ENCODE measurements at places on chromosomes 4 and X. TPM values are rescaled to one million over a fixed set of nuclear protein-coding genes. Genes with fewer than 3 reads are reported as not detected.

GAGE12H gene
- total RNA-seq = not detected

RBMXL3 gene
- not detected for total RNA-seq

ADGRG4 gene
- not detected for total RNA-seq

CFI gene
- total RNA-seq = 1.0 TPM

ARHGAP24 gene
- 4.8 TPM for total RNA-seq

ITGB1BP2 gene
- total RNA-seq = 0.71 TPM

PRRG3 gene
- total RNA-seq = not detected

CXorf65 gene
- not detected for total RNA-seq

TENM3 gene
- total RNA-seq = 1.4 TPM

KIT gene
- total RNA-seq = 0.02 TPM

COX7B2 gene
- not detected for total RNA-seq

RIPPLY1 gene
- total RNA-seq = not detected

TRIM61 gene
- not detected for total RNA-seq

FGD1 gene
- 6.9 TPM for total RNA-seq

CENPC gene
- total RNA-seq = 3.5 TPM

MAGEE1 gene
- 3.4 TPM for total RNA-seq

ZCCHC18 gene
- 0.02 TPM for total RNA-seq

MND1 gene
- total RNA-seq = 18.7 TPM

PDZD4 gene
- total RNA-seq = 4.0 TPM

SPANXA2 gene
- total RNA-seq = not detected

RADX gene
- 0.08 TPM for total RNA-seq

COQ2 gene
- total RNA-seq = 21.0 TPM

PFKFB1 gene
- not detected for total RNA-seq

LINC00632 gene
- 1.3 TPM for total RNA-seq

HSFX3 gene
- not detected for total RNA-seq

FGA gene
- 20.2 TPM for total RNA-seq

ZRSR2 gene
- 11.2 TPM for total RNA-seq

UGT2B10 gene
- not detected for total RNA-seq

TMA16 gene
- total RNA-seq = 27.0 TPM

TLR1 gene
- 0.14 TPM for total RNA-seq

BEX1 gene
- not detected for total RNA-seq

MXRA5 gene
- not detected for total RNA-seq

CLGN gene
- 5.4 TPM for total RNA-seq

MTNR1A gene
- 0.88 TPM for total RNA-seq

POU4F2 gene
- not detected for total RNA-seq

LARP1B gene
- 14.0 TPM for total RNA-seq

MAGEB16 gene
- not detected for total RNA-seq

FATE1 gene
- total RNA-seq = not detected

NALF2 gene
- 5.7 TPM for total RNA-seq

SPATA4 gene
- 0.14 TPM for total RNA-seq

HTRA3 gene
- total RNA-seq = 19.4 TPM

SORCS2 gene
- 5.8 TPM for total RNA-seq

Measured in A549 treated with dexamethasone at 1 μM for 4 hours (cell line).